Osteoblast (primary cell): ENCODE measurements at places on chromosomes 4 and X. TPM values are rescaled to one million over a fixed set of nuclear protein-coding genes. Genes with fewer than 3 reads are reported as not detected.

- no peak for DNase-seq
These were observed 162.7 kb upstream of the MBNL3 start for GRCh38 chrX:132651421-132652086.

- no peak for DNase-seq
These were observed 19.7 kb downstream of the GPRIN3 start for GRCh38 chr4:89287945-89288344.

- no peak for DNase-seq
These were observed 68.2 kb downstream of the MAGEA10 start for GRCh38 chrX:152070144-152070543.

GRCh38 chrX:18971506-18971905 is 12.4 kb downstream of the PHKA2 start:
- no peak for DNase-seq

DNA sequence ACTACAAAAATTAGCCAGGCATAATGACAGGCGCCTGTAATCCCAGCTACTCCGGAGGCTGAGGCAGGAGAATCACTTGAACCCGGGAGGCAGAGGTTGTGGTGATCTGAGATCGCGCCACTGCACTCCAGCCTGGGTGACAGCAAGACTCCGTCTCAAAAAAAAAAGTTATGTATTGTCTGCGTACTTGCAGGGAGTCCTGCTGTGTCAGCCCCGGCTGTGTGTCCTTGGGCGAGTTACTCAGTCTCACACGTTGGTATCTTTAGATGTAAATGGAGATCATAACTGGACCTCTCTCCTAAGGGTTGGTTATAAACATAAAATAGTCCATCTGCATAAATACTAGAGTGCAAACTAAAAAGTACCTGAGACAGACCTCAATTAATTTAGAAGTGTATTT is 22.7 kb upstream of the TBC1D14 start:
- peak; percentile 38 for DNase-seq

- no peak for DNase-seq
These were observed 24.2 kb downstream of the ERVMER34-1 start for GRCh38 chr4:52726826-52727580.

- peak; percentile 76 for DNase-seq
These were observed 203.1 kb downstream of the LARP7 start for GRCh38 chr4:112840061-112840460.

- no peak for DNase-seq
These were observed 121.1 kb upstream of the NDST4 start for GRCh38 chr4:115234405-115235093.

GRCh38 chr4:115973768-115974167 is 860.3 kb upstream of the NDST4 start:
- no peak for DNase-seq

GRCh38 chr4:83231620-83232076 is 53.0 kb downstream of the COQ2 start:
- no peak for DNase-seq

DNA sequence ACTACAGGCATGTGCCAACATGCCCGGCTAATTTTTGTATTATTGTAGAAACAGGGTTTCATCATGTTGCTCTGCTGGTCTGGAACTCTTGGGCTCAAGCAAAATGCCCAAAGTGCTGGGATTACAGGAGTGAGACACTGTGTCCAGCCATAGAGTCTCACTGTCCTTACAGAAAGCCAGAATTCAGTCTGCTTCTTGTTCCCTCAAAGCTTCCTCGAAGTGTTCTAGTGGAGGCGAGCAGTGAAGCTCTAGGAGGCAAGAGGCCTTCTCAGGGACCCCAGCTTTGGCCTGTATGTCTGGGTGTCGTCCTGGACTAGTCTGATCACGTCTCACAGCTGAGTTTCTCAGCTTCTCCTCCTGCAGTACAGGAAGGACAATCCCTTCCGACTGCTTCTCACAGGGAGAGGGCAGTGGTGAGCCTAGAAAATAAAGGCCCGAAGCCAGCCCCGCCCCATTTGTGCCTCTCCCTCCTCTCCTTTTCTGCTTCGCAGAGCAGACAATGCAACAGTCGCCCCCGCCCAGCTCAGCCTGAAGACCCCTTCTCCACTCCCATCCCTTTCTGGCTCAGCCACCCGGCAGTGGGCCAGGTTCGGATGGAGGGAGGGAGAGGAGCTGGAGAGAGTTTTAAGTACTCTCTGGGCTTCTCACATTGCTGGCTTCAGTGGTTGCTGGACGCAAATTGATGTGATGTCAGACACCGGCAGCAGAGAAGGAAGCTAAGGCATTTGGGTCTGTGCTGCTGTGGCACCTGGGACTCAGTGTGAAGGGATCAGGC is 11.1 kb upstream of the FAM3A start:
- peak; percentile 88 for DNase-seq

- no peak for DNase-seq
These were observed 9.3 kb downstream of the PAPSS1 start for GRCh38 chr4:107710493-107711459.

- DNase-seq: no peak
These were observed 468.0 kb downstream of the EPHA5 start for GRCh38 chr4:65202165-65202852.

DNA sequence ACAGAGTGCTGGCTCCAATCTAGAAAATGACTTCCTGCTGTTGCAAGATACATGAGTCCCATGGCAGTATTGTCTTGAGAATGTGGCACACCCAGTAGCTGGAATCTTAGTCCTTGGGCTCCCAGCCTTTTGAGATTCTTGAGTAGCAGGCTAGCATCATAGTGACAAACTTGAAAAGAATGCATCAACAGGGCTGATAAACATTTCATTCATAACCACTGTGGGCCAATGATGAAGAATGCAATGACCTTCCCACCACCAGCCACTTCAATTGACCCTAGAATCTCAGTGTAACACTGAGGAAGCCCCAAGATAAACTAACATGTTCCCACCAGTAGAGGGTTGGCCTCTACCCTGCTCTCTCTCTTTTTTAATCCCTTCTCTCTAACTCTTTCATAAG is 329.3 kb downstream of the GBA3 start:
- peak; percentile 77 for DNase-seq

- DNase-seq: no peak
These were observed 37.6 kb downstream of the SEPTIN11 start for GRCh38 chr4:76987153-76987591.

GRCh38 chr4:17662694-17663093 is 48.3 kb downstream of the MED28 start:
- no peak for DNase-seq

GRCh38 chr4:30801876-30802275 is 81.7 kb downstream of the PCDH7 start:
- DNase-seq: no peak

GRCh38 chr4:180669680-180670079 is 1573.5 kb upstream of the TENM3 start:
- no peak for DNase-seq

DNA sequence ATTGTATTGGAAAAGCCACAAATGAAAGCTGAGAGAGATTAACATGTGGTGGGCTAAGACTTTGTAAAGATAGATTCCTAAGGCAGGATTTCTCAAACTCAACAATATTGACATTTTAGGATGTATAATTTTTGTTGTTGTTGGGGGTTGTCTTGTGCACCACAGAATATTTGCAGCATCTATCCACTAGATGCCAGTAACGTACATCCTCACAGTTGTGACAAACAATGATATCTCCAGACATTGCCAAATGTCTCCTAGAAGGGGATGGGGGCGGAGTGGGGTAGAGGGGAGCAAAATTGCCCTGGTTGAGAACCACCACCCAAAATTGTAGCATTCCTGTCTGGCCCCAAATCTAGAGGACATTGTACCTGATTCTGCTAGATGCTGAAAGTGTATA is 14.7 kb upstream of the CBR4 start:
- peak; percentile 67 for DNase-seq

GRCh38 chr4:70000711-70001110 is 4.9 kb downstream of the STATH start:
- no peak for DNase-seq

DNA sequence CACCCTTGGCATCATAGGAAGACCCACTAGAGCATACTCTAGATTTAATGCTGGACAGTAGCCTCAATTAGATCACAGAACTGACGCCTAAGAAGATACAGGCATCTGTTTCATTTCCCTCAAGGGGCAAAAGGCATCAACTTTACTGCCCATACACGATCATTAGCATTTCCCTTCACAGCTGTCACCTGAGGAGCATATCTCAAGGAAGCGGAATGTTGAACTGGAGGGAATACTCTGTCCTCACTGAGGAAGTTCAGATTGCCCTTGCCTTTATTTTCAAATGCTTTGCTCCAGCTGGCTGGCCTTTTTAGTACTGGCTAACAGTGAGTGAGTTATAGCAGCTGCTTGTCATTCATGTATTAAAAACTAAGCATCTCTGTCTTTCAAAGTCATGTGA is 508.4 kb upstream of the GALNT7 start:
- no peak for DNase-seq

DNA sequence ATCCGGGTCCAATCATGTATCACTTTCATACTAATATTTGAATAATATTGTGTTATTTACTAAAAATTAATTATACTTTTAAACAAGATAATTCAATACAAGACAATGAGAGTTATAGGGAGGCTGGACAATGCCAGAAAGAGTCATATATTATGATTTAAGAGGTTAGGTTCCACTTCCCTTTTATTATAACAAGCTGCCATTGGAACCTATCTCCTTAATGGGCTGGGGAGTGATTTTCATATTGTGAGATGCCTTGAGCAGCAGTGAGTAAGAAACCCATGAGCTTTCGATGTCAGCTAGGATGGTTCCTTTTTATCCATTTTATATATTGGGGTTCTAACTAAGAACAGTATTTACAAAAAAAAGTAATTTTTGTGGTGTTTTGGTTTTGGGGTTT is 91.8 kb downstream of the MAB21L2 start:
- no peak for DNase-seq

DNA sequence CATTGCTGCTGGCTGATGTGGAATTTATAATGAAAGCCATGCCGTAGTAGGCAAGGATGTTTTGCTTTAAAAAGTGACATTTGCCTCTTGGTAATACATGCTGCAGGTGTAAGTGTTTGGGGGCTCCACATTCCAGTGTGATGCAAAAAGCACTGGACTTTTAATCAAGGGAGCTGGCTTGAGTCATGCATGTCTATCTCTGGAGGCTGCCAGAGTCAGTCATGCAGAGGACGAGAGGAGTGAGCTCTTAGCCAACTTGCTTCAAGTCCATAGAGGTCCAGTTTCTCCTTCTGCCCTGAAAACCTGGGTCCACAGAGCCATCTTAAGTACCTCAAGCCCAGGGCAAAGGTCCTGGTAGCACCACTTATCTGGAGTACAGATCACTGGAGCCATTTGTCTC is 11.6 kb upstream of the CXCL13 start:
- peak; percentile 19 for DNase-seq

DNA sequence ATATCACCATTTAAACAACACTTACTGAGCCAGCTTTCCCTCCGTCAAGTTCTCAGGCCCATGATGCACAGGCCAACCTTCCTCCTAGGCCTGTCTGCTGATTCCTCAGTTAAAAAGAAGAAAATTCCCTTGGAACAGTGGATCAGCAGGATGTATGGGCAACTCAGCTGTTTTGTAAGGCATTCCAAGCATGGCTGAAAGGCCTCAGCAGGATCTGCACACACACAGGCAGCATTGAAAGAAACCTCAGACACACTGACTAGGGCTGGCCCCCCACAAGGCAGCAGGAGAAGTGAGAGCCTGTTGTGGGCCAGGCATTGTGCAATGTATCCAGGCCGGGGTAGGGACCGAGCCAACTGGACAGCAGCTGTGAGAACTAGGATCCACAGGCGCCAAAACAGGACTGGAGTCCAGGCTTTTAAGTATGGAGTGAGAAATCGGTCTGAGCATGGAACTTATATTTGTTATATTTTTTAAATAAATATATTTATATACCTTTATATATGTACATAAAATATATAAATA is 171.4 kb downstream of the NWD2 start:
- DNase-seq: no peak

DNA sequence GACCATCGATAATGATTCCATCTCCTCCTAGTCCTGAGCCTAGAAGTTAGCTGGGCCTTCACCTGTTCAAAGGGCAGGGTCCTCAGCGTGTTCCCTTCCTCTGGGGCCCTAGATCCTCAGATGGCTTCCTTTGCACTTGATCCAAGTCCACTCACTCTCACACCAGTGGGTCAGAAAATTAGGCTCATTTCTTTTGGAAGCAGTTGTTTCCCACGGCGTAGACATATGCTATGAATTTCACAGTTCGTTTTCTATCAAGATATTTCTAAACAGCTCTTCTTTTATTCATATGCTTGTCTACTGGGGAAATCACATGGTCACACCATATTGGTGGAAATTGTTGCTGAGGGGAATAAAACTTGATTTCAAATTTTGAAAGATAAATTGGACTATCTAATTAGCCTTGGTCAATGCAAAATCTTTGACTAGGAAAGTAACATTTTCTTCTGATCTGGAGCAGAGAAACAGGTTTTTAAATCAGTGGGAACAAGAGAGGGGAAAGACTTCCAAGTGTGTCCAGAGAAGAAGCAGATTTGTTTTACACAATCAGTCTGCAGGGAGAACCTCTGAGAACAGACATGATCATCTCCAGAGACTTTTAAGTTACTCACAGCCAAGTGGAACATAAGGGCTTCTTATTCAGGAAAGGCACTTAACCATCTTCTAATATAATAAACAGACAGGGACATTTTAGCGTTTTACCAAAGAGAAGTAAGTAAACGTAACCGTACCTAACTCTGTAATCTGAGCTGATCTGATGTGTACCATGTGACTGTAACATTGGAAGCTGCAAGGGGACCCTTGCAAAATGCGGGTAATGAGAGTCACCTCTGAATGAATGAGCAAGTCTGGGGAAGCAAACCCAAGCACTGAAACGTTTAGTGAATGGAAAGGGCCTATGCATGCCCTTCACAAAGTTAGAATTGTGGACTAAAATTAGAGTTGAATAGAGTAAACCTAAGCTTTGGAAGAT is 455.7 kb upstream of the FAT1 start:
- no peak for DNase-seq

DNA sequence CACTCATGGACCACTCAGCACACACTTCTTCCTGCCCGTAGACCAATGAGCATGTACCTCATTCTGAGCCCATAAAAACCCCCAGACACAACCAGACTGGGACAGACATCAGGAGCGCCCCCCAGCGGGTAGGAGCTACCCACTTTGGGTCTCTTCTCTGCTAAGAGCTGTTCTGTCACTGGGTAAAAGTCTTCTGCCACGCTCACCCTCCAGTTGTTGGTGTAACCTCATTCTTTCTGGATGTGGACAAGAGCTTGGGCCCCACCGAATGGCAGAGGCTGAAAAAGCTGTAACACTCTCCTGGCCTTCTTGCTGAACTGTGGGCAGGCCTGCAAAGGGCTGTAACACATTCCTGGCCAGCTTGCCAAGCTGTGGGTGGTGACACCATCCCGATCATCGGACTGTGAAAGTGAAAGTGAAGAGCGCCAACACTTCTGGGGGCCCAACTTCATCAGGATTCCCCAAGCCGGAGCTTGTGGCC is 137.6 kb downstream of the TECRL start:
- DNase-seq: peak; percentile 3

- DNase-seq: no peak
These were observed 12.5 kb upstream of the IRAK1 start for GRCh38 chrX:154032160-154032559.

The KIF4A gene
- 2.1 and 2.2 TPM in 2 replicates for total RNA-seq

The PDZD4 gene
- total RNA-seq: under 0.01 TPM in 2 replicates

The CACNA1F gene
- not detected in 2 replicates for total RNA-seq

The SSX2B gene
- not detected in 2 replicates for total RNA-seq

The VCX2 gene
- not detected in 2 replicates for total RNA-seq

The IBSP gene
- 14.4 and 15.6 TPM in 2 replicates for total RNA-seq

The TRPC3 gene
- under 0.01 and 0.29 TPM in 2 replicates for total RNA-seq

The TRO gene
- total RNA-seq: 22.4 and 25.6 TPM in 2 replicates

The TMSB15B gene
- 3.8 and 4.0 TPM in 2 replicates for total RNA-seq
